ENCODE measurements at places on chromosomes 3 and 15.
A peak's percentile ranks its signal among the peaks of the same experiment; 100 is the strongest.

DNA sequence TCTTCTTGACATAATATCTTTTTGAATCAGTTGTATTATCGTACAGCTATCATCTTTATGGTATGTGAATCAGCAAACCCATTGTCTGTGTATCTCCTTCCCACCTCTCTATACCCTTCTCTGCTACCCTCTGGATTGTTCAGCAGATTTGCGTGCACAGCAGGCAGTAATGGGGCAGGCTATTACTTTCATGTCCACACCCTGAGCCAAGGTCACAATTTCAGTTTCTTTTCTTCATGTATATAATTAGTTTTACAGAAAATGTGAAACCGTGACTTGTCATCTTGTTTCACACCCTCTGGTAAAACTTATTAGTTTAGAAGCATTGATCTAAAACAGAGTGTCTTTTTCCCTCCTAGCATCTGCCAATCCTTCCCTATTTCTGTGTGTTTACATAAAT, 770.4 kb upstream of the SEMA6D start:
- DNase-seq, result no peak

DNA sequence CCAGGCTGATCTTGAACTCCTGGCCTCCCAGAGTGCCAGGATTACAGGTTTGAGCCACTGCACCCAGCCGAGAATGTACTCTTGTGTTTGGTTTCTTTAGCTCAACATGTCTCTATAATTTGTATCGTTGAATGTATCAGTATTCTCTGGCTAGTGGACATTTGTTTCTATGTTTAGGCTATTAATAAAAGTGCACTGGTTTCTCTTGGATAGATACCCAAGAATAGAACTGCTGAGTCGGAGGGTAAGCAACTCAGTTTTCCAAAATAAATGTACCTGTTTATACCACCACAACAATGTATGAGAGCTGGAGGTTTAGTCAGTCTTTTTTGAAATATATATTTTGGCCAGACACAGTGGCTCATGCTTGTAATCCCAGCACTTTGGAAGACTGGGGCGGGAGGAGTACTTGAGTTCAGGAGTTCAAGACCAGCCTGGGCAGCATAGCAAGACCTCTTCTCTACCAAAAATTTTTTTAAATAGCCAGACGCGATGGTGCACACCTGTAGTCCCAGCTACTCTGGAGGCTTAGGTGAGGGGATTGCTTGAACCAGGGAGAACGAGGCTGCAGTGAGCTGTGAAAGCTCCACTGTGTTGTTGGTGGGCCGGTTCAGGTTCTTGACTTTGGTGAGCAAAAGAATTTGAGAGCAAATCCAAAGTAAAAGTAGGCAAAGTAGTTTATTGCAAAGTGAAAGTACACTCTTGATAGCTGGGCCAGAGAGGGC, 7.7 kb upstream of the IVD start:
- DNase-seq, result no peak

DNA sequence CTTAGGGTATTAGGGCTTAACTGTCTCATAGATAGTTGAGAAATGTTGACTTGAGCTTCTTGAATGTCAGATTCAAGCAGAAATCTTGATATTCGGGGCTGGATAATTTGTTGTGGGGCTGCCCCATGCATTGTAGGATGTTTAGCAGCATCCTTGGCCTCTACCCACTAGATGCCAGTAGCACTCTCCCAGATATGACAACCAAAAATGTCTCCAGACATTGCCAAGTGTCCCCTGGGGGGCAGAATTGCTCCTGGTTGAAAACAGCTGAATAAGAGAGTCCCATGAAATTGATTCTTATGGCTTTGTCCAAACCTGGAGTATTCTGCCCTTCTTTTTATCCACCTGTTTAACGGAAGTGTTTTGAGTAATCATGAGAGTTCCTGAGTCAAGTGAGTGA, 15.9 kb upstream of the LCMT2 start:
- no peak for DNase-seq

DNA sequence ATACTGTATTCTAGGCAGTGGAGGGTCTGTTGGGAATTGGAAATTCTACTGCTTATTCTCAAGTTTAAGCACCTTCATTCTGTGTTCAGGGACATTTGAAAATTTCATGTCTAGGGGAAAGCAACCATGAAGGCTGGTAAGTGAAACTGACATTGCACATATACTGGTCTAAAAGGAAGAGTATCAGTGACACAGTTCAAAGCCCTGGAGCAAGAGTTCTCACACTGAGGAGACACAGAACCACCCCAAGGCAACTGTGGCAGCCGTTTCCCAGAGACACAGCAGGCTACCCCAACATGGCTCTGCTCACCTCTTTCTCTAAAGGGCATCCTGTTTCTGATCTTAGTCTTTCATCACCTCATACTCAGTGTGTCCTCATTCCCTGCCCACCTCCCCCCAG, 67.5 kb downstream of the KCNMB2 start:
- no peak for DNase-seq

- no peak for DNase-seq
These were observed 6.5 kb downstream of the PDCD10 start for GRCh38 chr3:167728176-167728575.

GRCh38 chr3:89358281-89358680, 250.9 kb downstream of the EPHA3 start:
- no peak for DNase-seq

- peak; percentile 63 for DNase-seq
These were observed 86.8 kb downstream of the CCK start for GRCh38 chr3:42179110-42179725.

DNA sequence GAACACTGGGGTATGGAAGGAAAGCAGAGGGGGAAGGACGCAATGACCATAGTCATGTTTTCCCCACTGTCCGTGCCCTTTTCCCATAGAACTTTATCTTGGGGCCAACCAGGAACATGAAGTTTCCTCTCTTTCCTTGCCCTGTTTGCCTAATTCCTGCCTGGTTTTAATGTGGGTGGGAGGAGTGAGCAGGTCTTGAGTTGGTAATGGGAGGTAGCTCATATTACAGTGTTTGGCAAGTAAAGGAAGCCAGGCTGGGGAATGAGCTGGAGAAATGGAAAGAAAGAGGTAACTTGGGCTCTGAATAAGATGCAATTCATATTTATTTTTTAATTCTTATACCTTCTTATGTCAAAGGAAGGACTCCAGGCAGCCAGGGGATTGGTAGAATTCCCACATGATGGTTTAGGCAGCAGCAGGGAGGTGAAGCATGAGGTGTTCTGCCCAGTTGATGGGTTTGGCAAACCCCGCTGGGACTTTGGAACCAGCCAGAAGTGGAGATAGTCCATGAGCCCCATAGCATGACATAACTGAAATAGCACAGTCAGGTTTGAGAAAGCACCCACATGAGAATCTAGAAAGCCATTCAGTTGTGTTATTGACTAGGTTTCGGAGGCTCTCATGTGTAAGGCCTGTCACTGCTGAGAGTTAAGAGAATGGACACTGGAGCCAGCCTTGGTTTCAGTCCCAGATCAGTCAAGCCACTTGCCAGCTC, 60.0 kb downstream of the CCK start:
- DNase-seq, result no peak

DNA sequence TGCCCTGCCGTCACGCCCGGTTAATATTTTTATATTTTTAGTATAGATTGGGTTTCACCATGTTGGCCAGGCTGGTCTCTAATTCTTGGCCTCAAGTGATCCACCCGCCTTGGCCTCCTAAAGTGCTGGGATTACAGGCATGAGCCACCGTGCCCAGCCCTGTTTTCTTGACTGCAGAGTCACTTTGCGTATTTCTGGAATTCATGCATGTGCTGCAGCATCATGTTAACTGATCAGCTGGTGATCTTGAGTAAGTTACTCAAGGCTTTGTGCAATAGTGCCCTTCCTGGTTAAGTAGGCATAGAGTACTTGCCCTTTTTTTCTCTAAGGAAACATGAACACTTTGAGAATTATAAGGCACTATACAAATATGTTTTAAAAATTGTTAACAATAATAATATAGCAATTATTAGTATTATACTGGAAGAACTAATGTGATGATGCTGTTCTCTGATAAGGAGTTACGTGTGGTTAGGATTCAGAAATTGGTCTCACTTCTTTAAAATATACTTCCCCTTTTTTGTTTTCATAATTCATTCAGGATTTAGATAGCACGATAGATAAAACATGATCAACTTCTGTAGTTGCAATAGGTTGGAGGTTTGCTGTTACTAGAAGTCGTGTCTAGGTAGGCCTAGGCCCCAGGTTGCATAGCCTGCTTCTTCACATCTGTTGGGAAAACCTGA, 33.6 kb downstream of the GPR171 start:
- no peak for DNase-seq

DNA sequence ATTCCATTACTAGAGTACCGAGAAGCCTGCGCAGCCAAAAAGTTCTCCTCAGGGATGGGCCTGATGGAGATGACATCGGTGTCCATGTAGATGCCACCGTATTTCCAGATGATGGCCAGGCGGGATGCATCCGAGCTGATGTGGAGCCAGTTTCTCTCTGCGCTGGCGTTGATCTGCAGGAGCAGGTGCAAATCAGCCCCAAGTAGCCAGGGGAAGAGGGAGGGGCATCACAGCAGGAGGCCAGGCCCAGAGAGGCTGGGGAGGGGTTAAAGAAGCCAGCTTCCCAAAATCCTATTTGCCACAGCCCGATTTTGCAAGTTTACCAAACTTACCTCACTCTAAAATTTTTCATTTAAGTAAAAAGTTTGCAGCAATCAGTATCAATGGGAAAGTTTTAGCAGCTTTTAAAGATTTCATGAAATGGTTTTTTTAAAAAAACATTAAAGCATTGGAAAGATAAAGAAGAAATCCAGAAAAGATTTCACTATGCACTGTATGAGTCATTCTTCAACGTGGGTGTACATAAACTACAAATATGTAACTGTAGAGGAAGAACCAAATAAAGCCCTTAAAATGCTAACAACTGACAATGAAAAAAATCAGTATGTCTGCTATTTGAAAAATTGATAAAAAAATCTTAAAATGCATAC, 7.4 kb downstream of the A4GNT start:
- DNase-seq, result no peak

DNA sequence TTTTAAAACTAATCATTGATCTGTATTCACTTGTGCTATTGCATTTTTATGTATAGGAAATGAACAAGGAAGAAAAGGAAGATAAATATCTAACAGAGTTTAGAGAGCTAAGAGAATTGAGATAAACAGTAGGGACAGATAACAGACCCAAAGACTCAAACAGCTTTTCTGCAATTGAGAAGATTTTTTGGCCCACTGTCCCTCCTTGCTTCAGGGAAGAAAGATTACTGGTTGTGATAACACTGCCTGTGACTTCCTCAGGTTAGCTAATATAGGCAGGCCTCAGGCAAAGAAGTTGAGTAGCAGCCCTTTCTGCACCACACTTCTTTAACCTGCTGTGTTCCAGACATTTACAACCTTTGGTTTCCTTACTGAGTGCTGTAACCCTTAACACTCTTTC, 2.7 kb upstream of the COX17 start:
- DNase-seq, result no peak

All from femur (tissue), 1 donor.